ENCODE measurements at places on chromosomes 7 and 10.

DNA sequence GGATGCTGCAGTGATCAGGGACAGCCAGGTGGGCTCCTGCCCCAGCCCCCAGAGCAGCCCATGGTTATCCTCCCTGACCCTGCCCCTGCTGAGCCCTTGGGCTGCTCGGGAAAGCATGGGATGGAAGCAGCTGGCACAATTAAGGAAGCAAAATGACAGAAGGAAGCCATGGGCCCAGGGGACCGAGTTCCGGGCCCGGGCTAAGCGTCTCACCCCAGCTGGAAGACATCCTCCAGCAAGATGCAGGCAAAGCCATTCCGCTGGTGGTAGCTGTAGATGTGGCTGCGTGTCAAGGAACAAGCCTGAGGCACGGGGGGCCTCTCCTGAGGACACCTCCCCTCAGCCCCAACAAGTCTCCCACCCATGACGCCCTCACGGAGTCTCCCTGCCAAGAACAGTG lies 1.1 kb downstream of the ATG9B start:
- DNase-seq = no peak

- no peak for DNase-seq
These were observed 316.7 kb upstream of the SORCS1 start for GRCh38 chr10:107481224-107481623.

DNA sequence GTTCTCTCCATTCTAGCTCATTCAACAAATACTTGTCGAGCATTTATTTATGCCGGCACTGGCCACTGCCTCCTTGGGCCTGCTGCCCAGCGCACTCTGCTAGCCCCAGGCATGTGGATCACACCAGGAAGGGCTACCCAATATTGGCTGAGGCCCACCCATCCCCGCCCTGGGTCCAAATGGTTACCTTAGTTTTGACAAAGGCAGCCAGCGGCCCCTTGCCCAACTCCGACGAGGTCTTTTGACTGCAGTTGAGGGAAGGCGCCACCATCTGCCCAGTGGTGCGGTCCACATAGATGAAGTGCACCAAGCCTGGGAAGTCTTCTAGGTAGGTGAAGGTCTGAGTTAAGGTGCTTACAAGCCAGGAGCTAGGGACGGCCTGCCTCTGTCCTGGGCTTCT lies 7.2 kb upstream of the PYROXD2 start:
- no peak for DNase-seq

GRCh38 chr10:126229686-126230085 lies 158.6 kb downstream of the ADAM12 start:
- DNase-seq = no peak

GRCh38 chr7:68015978-68016532 lies 1019.4 kb downstream of the TYW1 start:
- DNase-seq = no peak

DNA sequence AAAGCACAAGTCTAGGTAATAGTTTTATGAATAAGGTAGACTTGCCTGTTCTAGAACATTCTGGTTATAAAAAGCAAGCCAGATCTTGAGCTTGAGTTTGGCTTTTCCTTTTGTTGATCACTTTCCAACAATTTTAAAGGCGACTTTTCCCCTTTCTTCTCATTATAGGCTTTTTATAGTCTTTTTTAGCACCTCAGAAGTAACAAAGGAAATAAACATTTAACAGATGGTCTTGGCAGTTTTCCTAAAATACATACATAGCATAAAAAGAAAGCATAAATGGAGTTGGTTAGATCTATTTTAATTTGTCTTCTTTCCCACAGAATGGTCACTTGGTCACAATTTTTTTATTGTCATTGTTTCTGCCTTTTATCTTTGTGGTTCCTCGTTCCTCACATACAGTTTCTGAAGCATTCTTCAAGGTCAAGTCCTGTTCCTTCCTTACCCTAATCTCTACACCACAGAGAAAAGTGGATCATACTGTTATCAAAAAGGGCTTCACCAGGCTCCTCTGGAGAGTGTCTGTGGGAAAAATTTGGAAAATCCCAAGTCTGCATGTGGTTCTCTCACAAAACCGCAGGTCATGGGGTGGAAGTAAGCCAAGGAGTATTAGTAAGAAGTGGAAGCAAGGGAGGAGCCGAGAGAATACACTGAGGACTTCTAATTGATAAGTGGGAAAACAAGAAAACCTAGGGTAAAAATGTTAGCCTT lies 31.3 kb downstream of the THNSL1 start:
- no peak for DNase-seq

Measured in activated T-helper 1 cell treated with anti-CD3 and anti-CD28 coated beads, Interleukin-2, amount 50 U/mL, for 16 hours (primary cell).